ENCODE measurements at places on chromosomes 7 and 10.
A peak's percentile ranks its signal among the peaks of the same experiment; 100 is the strongest.

GRCh38 chr10:132305654-132306342 lies 2.0 kb downstream of the STK32C start:
- DNase-seq, result no peak

DNA sequence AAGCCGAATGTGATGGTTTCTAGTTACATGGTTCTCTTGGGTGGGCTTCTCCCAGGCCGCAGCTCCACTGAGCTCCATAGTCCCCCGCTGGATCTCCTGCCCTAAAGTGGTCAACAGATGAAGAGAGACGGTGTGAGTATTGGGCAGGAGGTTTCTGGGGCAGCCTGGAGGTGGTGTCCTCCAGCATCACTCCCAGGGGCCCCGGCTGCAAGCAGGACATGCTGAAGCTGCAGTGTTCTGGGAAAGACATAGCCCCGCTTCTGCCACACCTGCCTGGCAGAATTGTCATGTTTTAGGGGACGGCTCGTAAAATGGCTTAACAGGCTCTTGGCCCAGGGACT lies 40.4 kb downstream of the CALML3 start:
- no peak for DNase-seq

GRCh38 chr10:18094793-18095192 lies 45.4 kb upstream of the CACNB2 start:
- no peak for DNase-seq

GRCh38 chr10:132094581-132095234 lies 29.0 kb downstream of the JAKMIP3 start:
- no peak for DNase-seq

DNA sequence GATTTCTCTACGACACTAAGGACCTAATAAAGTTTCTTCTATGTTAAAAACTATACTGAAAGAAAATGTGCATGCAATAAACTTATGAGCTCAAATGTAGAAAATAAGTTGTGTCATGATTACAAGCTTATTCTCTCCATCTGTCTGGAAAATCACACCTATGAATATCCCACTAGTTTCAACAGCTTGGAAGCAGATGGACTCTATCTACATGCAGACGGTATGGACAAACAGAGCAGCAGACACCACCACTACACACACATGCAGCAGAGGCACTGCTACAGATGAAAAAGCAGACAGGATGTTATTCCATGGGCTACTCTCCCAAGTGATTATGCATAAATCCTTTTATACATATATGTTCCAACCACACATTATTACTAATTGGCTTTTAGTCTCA lies 123.4 kb upstream of the TARP start:
- DNase-seq, result no peak

- DNase-seq, result no peak
These were observed 187.2 kb upstream of the CSTF2T start for GRCh38 chr10:51886438-51887068.

DNA sequence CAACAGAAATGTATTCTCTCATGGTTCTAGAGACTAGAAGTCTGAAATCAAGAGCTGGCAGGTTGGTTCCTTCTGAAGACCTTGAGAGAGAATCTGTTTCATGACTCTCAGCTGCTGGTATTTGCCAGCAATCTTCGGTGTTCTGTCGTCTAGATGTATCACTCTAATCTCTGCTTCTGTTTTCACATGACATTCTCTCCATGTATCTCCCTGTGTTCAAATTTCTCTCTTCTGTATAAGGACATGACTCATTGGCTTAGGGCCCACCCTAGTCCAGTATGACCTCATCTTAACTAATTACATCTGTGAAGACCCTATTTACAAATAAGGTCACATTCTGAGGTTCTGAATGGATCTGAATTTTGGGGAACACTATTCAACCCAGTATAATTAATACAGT lies 82.3 kb downstream of the ANKRD7 start:
- DNase-seq, result no peak

- no peak for DNase-seq
These were observed 13.3 kb downstream of the TMEM72 start for GRCh38 chr10:44924261-44925040.

DNA sequence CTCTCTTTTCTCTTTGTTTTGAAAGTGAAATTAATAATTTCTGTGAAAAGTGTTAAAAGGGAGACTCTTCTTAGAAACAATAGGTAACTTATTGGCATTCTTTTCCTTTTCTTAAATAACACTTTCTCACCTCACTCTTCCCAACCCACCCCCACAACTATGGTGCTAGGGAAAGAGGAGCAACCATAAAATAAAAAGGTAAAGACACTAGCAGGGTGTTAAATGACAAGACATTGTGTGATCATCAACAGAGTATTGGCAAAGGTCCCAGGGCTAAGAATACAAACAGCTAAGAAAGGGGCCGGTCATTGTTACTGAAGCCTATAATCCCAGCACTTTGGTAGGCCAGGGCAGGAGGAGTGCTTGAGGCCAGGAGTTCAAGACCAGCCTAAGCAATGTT lies 183.7 kb downstream of the NEBL start:
- no peak for DNase-seq

DNA sequence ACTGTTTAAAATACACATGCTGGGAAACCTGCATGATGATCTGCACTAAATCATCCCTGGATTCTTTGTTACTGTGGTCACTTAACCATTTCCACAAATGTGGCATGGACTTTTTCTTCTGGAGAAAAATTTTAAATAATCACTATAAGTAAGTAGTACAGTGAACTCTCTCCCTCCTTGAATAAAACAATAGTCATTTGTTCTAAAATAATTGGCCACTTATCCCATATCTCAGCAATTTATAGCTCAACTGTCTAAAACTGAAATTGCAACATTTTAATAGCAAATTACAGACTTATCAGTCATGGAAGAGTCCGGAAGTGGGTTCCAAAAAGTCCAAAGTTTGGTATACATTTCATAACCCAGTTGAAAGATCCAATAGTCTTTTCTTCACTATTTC lies 90.9 kb downstream of the MTERF1 start:
- no peak for DNase-seq

GRCh38 chr10:78009662-78010061 lies 19.7 kb downstream of the POLR3A start:
- DNase-seq, result no peak

DNA sequence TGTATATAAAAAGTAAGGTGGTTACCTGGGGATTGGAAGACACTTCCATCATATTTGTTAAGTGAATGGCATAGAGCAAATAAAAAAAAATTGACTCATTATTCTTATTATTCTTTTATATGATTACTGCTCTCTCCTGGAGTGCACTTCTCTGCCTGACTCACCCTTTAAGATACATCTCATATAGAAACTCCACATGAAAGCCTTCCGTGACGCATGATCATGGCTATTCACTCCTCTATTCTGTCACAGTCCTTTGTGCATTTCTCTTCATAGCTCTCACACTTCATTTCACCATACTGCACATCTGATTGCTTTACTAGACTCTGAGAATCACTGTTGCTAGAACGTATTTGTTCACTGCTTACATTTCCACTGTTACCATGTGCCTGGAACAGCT lies 597.3 kb downstream of the CNTNAP2 start:
- no peak for DNase-seq

DNA sequence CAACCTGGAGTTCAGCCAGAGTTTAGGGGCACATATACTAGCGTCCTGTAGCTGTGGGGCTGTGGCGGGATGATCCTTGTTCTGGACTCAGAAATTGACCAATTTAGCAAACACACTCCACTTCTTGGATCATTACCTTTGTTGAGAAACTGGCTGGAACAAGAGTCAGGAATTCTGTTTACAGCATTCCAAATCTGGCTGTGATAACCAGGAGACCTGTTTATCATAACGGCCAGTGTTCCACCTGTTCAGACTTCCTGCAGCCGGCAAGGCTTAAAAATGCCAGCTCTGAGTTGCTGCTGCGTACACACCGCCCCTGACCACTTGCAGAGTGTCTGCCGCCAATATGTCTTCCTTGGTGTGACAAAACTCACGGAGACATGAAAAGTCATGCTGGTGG lies 64.8 kb downstream of the ARMC3 start:
- no peak for DNase-seq

DNA sequence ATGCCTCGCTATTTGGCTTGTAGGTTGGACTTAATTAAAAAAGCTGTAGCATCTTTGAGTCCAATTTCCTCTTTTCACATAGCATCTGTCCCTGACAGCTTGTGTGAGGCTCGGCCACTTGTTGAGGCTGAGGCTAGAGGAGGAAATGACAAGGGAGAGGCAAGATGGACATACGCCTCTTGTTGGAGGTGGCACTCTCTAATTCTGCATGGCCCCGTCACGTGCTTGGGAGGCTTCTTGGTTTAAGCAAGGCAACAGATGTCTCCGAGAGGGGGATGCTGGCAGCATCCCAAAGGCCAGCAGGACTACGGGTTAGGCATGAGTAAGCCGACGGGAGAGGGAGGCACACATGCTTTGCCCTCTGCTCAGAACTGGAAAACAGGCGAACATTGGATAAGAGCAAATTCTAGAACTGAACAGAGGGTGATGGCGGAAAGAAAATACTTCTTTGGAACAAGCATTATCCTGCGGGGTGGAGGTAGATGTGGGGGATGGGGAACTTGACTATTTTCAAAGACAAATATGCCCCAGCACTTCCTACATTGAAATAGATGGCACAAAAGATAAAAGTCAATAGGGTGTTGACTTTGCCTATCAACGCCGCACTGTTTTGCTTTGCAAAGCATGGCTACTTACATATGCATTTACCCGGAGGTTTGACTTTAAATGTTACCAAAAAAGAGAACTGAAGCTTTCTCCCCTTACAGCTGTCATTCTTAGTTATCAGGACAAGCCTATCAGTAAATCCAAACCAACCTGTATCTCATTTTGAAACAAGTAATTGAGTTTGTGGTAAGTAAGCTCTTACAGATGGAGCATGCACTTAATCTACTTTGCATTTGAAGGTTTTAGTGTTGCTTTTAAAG lies 94.8 kb downstream of the CHN2 start:
- peak; percentile 47 for DNase-seq

DNA sequence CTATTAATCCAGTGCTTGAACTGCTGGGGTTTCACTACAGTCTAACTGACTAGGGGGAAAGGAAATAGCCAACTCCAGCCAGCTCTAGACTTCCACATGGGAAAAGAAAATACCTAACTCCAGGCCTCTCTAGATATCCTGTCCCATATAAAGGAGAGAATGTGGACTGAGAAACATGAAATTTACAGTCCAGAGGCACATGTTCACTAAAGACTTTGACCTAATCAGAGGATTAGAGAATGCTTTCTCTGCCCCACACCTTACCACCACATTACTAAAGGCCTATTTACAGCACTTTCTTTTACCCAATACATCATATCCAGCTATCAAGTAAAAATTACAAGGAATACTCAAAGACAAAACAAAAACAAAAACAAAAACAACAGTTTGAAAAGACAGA lies 164.2 kb downstream of the PCLO start:
- DNase-seq, result no peak
